Activated T-cell treated with anti-CD3 and anti-CD28 coated beads, Interleukin-2, amount 50 U/mL, for 48 hours (primary cell): ENCODE measurements at places on chromosomes 7 and 10.

GRCh38 chr7:24233386-24233785 lies 50.6 kb upstream of the NPY start:
- DNase-seq: no peak

- DNase-seq: no peak
Observed at GRCh38 chr10:59047180-59047579, 129.3 kb upstream of the PHYHIPL start.

GRCh38 chr10:62402508-62402907 lies 28.3 kb downstream of the ZNF365 start:
- DNase-seq: no peak

GRCh38 chr7:64098-64915 lies 128.1 kb upstream of the FAM20C start:
- no peak for DNase-seq

DNA sequence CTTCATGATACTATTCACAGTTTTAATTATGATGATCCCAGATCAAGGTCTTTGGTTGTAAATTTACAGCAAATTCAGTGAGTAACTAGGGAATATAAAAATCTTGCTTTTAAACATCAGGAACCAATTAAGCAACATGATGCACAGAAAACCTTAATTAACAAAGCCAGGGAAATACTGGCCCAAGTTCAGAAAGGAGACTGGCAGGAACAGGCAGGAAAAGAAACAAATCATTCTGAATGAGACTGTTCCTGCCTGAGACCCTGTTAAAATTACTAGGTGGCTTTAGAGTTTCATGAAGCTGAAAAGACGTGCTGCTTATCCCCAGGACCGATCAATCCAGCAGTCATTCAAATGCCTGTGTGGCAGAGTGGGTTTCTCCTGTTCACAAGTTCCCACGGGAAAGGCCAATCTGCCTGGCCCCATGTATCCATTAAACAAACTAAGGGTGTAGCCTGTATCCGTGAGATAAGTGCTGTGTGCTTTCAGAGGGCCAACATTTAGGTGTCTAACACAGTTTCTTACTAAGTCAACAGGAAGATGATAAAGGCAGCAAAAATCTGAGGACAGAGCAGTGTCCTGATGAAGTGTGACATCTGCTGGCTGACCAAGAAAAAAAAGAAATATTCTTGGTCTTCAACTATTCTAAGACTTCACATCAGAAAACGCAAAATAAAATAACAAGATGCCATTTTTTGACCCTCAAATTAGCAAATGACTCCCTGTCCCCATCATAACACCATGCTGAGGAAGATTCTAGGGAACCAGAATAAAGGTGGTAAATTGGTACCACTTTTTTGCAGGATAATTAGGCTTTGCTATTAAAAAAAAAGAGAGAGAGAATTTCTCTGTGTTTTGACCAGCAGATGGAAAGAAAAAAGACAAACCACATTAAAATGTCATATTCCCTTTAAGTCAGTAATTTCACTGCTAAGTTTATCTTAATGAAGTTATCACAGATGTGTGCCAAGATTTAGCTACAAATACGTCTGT lies 34.2 kb downstream of the PUS7 start:
- no peak for DNase-seq

GRCh38 chr10:16195178-16195769 lies 241.5 kb upstream of the PTER start:
- no peak for DNase-seq

DNA sequence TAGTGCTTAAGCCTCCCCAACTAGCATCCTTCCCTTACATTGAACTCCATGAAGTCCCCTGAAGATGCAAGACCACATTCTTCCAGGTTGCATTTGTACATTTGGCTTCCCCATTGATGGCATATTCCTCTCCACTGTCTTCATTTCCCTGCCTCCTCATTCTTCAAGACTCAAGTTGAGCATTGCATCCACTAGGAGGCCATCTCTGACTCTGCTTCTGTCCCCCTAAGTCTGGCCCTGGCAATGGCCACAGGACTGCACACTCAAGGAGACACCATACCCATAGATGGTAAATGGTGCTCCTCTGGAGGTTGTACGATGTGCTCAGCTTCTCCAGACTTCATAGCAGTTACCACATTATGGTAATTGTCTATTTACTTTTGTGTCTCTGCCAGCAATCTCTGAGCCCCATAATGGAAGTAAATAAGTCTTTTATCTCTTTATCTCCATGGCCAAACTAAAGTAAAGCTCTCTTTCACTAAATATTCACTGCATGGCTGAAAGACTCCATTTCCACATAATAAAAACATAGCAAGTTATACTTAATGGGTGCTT lies 112.6 kb downstream of the PTPRZ1 start:
- DNase-seq: no peak

DNA sequence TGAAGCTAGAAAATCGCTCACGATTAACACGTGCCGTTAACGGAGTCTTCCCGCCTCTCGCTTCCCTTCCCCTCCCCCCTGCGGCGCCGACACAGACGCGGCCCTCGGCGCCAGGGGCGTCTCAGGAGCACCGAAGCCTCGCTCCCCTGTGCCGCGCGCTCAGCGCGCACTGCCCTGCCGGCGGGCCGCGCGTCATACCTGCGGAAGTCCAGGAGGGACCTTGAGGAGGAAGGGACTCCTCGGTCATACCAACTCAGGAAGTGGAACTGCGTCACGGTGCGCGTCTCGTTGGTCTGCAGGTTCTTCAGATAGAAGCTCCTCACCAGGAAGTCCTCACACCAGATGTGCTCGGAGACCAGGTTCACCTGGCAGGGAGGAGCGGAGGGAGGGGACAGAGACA lies 239.6 kb downstream of the DNAJB6 start:
- peak; percentile 68 for DNase-seq

GRCh38 chr7:1777122-1777521 lies 107.0 kb downstream of the ELFN1 start:
- no peak for DNase-seq

DNA sequence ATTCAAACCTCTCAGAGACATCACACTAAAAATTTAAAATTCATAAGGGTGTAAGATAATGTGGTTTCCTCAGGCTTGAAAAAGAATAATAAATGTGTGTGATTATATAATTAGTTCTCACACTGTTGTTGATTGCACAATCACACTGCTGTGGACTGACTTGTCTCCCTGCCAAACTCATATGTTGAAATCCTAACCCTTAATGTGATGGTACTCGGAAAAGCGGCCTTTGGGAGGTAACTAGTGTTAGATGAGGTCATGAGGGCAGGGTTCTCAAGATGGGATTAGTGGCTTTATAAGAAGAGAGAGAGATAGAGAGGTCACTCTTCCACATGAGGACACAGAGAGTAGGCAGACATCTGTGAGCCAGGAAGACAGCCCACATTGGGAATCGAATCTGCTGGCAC lies 128.5 kb upstream of the COL1A2 start:
- no peak for DNase-seq

DNA sequence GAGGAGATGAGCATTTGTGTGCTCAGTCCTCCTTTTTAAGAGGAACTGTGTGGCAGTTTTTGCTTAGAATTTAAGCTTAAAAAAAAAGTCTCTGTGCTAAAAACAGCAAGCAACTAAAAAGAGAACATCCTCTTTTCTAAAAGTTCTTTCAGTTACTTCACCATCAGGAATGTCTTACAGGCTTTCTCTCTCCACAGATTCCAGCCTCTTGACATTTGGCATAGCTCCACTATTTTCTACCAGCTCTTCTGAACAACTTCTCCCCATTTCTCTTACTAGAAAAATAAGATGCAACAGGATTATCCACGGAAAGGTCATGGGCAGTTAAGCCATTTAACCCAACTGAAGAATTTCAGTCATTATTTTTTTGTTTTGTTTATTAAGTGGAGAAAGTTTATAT lies 13.2 kb downstream of the PCLO start:
- DNase-seq: no peak

DNA sequence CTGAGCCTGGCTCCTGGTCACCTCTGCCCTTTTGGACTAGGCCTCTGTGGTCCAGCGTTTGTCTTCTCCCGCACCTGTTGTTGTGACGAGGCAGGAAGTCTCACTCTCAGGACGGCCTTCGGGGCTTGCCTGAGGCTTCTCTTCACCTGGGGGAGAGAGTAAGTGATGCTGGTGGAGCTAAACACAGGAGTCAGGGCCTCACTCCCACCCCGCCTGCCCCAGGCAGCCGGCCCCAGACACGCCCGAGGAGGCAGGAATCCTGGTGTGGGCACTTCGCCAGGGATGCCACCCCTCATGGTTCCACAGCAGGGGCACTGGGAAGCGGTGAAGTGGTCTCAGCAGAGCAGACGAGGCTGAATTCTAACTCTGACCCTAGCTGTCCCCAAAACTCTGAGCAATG lies 42.4 kb downstream of the IL2RA start:
- DNase-seq: peak; percentile 20

DNA sequence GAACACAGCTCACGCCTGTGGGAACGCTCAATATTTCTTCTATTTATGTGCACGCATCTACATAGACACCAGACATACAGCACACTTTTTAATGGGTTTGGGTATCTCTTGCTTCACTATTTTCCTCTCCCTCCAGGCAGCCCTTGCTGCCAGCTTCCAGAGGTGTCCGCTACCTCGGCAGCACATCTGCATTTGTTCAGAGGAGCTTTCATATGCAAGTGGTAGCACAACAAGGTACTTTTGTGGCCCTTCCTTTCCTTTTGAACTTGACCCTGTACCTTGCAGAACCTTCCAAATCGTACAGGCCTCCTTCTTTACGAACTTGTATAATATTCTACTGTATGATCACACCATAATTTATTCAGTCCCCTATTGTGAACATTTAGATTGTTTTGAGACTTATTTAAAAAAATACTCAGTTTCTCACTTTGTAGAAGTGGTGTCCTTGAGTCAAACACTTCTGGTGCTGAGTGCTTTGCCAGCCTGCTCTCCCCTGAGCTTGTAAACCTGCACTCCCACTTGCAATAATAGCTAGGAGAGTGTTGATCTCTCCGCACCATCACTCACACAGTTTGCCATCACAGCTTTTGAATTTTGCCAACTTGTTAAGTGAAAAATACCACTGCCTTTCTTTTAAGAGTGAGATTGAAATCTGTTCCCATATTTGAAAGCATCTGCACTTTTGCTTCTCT lies 106.0 kb upstream of the ZNF32 start:
- DNase-seq: no peak

DNA sequence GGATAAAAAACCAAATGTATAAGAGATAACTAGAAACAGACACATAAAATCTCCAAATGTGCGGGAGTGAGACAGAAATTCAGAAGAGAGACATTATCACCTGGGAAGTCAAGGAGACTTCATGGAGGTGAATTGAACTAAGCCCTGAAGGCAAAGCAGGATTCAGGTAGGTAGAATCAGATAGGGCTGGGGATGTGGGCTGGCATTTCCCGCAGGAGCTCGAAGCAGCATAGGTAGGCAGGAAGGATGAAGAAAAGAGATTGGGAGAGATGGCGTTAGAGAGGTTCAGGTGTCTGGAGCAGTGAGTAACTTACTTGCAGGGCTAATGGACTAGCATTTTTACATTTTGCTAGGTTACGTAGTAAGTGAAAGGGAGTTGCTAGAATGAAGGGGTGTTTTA lies 58.2 kb upstream of the NRP1 start:
- no peak for DNase-seq

GRCh38 chr7:30995536-30995935 lies 31.8 kb downstream of the GHRHR start:
- no peak for DNase-seq

DNA sequence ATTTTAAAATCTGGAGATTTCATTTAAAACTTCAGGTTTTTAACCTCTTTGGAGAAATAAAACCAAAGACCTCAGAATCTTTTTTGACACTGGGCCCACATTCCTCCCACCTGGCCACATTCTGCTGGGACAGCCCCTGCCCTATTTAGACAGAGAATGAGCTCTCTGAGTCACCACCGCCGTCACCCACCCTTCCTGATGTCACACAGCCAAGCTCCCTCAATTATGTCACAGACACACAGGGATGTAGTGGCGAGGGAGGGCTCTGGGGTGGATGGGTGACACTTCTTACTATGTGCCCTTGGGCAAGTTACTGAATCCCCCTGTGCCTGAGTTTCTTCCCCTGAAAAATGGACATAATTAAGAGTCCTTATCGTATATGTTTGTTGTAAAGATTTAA lies 162.6 kb downstream of the RAB11FIP2 start:
- DNase-seq: peak; percentile 17

GRCh38 chr7:37315772-37316715 lies 132.6 kb downstream of the ELMO1 start:
- DNase-seq: no peak

GRCh38 chr10:24814568-24815313 lies 91.1 kb upstream of the ARHGAP21 start:
- DNase-seq: no peak

- DNase-seq: no peak
Observed at GRCh38 chr10:118732245-118733165, 22.3 kb downstream of the CACUL1 start.

DNA sequence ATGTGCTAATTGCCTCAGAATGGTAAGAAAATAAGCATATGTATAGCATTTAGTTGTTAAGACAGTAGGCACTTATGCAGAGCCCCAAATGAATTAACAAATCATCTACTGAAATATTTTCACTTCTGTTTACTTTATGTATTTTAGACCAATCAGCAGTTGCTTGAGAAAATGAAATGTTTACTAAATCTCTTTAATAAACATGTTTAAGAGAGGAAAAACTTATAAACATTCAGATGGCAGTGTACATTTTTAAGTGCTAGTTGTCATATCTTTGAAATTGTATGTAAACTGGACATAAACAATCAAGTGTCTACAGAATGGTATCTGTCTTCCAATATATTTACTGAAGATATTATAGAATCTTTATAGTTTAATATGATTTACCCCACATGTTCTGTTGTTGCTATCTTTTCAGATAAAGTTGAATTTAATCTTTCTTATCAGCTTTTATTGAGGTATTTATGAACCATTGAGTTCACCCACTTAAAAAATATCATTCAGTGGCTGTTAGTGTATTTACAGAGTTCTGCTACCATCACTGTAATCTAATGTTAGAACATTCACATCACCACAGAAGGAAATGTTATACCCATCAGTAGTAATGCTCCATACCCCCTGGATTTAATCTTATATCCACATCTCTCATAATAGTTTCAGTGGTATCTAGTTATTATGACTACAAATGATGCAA lies 264.3 kb downstream of the ADK start:
- DNase-seq: no peak

DNA sequence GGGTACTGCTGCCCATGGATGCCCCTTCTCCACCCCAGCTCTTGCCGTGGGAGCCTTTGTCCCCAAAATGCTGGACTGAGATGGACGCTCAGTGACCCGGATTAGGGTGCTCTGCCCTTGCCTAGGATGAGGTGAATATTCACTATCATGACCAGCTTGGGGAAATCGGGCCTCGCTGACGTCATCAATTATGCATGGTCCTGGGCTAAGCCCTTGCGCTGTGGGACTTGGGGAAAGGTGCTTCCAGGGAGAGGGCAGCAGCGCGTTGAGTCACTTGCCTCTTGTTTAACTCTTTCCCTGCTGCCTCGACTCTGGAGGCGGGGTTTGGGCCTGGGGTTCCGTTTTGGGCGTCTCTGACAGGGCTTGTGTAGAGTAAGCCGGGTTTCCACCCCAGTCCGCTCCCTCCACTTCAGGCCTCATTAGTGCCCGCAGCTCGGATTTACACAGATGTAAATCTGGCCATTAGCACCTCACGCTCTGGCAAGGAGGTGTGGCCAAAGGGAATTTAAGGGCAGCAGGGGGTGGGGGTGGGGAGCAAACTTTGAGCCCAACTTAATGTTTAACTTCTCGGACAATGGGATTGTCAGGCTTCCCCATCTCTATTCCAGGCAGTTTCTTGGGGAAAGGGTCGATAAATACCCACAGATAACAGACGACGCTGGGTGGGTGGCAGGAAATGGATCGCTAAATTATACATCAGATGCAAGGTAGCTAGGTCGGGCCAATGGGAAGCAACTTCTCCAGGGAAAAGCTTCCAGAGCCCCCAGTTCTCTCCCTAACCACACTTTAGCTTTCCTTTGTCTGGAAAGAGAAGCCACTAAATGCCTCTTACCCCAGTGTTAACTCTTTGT lies 51.3 kb upstream of the TCF7L2 start:
- DNase-seq: no peak

GRCh38 chr7:99953649-99954048 lies 22.2 kb downstream of the AZGP1 start:
- no peak for DNase-seq
